ENCODE measurements at places on chromosomes 1 and 21.
A peak's percentile ranks its signal among the peaks of the same experiment; 100 is the strongest.

DNA sequence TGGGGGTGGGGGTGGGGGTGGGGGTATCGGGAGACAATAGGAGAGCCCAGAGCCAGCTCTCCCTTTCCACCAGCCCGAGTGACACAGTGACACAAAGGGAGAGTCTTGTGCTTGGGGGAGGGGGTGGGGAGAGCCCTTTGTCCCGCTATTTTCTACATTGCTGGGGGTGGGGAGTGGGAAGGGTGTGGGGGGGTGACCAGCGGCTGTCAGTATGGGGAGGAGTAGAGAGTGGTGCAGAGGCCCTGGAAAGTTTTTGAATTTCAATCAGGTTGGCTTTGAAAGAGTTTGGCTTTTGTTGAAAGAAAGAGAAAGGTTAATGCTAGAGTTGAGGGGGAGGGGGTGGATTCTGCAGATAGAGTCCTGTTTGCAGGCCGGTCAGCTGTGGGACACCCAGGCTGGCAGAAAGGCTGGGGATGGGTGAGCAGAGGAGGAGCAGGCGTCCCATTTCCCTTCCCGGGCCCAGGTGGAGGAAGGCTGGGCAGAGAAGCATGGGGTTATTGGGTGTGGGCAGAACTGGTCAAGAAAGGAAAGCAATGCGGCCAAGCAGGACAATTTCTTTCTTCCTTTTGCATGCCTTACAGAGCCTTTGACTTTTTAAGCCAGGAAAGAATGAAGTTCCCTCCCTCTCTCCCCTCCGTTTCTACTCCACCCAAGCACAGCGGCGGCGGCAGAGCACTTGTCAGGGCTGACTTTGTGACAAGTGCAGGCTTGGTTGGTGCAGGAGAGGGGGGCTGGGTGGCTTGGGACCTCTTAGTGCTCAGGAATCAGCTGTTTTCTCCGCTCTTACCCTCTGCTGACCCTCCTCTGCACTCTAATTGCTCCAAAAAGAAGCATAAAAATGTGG lies 96.2 kb downstream of the RNF220 start:
- no peak for DNase-seq

DNA sequence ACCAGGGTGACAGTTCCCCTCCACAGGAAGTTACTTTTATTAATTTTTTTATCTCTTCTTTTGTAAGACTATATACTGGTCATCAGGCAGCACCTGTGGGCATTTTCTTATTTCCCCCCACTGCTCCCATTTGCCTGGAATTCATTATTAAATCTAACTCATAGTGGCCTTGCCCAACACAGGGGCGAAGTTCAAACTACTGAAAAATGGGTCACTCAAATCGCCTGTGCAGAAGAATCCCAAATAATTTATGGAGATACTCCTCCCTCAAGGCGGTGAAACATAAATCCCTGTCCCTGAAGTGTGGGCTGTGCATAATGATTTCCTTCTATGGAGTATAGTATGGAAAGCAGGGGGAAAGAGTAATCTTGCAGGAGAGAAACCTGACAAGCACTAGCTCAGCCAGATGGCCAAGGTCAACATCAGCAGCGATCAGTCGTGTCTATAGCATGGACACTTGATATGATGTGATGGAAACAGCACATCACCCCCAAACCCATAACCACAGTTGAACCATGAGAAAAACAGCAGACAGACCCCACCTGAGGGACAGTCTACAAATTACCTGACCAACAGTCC lies 7.9 kb downstream of the CAMK2N1 start:
- DNase-seq: no peak

GRCh38 chr1:30263405-30263804 lies 460.0 kb downstream of the MATN1 start:
- DNase-seq: no peak

GRCh38 chr1:119827010-119827409 lies 15.8 kb upstream of the REG4 start:
- no peak for DNase-seq

- no peak for DNase-seq
Observed at GRCh38 chr1:205922314-205922713, 20.9 kb downstream of the SLC26A9 start.

- DNase-seq: no peak
Observed at GRCh38 chr1:187266051-187266450, 437.3 kb downstream of the PLA2G4A start.

DNA sequence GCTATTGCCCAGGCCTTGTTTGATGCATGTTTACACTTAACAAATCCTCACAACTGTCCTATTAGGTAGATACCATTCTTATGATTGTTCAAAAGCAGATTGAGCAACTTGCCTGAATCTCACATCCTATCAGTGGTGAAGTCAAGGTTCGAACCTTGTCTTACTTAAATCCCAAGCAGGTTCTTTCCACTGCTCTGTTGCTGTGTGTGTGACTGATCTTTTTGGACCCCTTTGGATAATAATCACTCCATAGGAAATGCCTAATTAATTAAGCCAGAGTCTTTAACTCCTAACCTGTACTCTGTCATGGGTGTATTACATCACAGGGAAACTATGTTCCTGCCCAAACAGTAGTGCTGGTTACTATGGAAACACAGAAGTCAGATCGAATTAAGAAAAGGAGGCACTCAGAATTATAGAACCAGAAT lies 84.2 kb downstream of the SPATA46 start:
- DNase-seq: no peak

DNA sequence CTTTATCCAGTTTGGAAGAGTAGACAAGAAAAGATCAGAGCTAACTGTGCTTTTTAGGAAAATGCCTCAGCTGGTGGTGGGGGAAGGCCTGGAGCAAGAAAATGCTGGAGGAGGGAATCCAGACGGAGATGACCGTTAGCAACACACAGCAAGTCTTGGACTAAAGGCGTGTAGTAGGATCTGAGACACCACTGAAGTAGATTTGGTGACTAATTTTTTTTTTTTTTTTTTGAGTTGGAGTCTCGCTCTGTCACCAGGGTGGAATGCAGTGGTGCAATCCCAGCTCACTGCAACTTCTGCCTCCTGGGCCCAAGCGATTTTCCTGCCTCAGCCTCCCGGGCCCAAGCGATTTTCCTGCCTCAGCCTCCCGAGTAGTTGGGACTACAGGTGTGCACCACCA lies 41.2 kb downstream of the LPAR3 start:
- DNase-seq: no peak

- DNase-seq: no peak
Observed at GRCh38 chr21:46210378-46211136, 18.0 kb downstream of the LSS start.

- DNase-seq: no peak
Observed at GRCh38 chr1:193629875-193630274, 443.5 kb upstream of the B3GALT2 start.

GRCh38 chr1:16204634-16205333 lies 7.7 kb downstream of the ARHGEF19 start:
- DNase-seq: no peak

DNA sequence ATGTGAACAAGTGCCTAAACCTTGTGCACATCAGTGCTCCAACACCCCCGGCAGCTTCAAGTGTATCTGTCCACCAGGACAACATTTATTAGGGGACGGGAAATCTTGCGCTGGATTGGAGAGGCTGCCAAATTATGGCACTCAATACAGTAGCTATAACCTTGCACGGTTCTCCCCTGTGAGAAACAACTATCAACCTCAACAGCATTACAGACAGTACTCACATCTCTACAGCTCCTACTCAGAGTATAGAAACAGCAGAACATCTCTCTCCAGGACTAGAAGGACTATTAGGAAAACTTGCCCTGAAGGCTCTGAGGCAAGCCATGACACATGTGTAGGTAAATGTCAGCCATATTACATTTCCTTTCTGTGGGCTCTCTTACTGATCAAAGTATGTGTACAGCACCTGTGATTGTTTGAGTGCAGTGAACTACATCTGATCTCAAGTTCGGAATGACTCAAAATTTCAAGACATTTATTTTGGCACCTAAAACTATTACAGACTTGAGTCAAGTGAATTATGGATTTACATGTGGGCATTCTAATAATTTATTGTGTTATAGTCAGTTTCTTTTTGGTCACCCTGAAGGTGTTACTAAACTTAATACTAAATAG lies 196.5 kb downstream of the TPR start:
- no peak for DNase-seq

DNA sequence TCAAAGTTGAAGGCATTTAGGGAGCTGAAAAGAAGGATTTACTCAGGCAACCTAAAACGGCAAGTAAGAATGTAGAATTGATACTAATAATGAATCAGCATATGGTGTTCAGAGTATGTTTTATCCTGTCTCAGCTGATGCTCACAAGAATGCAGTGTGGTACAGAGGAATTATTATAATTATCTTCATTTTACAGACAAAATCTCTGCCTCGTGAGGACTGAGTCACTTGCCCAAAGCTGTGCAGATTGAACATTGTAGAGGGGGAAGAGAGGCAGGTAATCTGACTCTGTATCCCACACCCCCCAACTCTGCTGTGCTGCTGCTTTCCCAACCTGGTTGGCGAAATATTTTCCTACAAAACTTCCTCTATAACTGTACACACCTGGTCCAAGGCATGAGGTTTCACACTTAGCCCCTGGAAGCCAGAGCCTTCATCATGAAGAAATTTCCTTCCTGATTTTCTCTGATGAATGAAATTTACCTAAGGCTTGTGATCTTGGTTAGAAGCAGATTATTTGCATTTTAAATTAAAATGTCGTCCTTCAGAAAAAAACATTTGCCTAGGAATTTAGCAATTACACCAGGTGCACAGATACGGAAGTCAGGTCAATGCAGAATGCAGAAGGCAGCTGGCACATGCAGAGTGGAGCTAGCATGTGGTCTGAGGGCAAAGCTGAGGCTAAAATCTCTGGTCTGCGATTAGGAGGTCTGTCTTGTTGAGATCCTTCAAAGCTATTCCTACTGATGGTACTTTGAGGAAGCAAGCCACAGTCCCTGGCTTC lies 52.8 kb downstream of the DPT start:
- DNase-seq: no peak

- no peak for DNase-seq
Observed at GRCh38 chr1:81672766-81673165, 128.0 kb upstream of the ADGRL2 start.

- DNase-seq: no peak
Observed at GRCh38 chr1:1285611-1286311, 5.5 kb downstream of the SCNN1D start.

DNA sequence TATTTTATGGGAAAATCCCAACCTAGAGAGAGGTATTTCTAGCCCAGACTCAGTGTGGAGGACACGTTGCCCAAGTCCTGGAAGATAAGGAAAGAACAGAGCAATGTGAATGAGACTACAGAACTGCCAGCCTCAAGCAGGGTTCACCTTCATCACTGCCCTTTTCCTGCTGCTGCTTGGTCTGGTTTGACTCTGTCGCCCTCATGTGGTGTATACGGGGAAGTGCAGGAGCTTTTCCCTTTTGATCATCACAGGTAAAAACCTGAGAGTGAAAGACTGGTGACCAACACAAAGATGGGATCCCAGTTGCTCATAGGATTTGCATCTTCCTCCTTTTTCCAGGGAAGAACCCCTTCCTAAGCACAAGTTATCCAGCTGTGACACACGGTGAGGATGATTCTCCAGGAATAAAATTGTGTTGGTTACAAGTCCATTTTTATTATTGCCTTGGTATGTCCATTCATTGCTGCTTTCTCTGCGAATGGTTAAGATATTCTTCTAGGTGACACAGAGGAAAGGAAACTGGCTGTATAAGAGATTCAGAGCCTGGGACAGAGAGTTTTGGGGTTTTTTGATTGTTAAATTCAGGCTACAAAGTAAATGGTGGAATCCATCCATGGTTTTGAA lies 89.5 kb upstream of the CD53 start:
- DNase-seq: peak; percentile 47

DNA sequence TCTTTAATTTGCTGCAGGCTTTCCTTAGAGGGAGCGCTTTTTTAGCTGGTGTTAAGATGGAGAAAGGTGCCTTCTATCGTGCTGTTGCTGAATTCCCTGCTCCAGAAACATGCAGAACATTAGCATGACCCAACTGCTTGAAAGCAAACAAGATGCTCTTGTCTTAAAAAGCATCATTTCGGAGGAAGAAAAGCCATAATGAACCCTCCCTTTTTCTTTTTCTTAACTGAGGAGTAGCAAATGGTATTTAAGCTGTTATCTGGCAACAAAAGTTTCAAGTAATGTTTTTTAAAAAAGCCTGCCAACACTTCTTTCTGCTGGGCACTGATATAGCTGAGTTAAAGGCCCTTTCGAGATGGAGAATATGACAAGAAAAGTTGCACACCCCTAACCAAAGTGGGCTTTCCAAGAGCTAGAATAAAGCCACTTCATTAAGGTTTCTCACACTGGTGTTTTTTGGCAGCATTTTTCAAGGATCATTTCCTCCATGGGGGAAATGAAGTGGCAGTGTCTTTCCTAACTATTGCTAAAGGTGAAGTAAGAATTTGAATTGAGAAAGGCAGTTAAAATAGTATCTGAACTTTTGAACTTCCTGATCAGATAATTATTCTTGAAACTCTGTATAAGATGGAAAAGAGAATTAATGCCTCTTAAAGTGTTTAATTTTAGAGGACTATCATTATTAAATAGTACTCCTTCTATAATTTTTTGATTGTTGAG lies 38.8 kb downstream of the ST6GALNAC5 start:
- no peak for DNase-seq
